ENCODE measurements at places on chromosomes 11 and 22. TPM values are rescaled to one million over a fixed set of nuclear protein-coding genes. Genes with fewer than 3 reads are reported as not detected.
A peak's percentile ranks its signal among the peaks of the same experiment; 100 is the strongest.

DNA sequence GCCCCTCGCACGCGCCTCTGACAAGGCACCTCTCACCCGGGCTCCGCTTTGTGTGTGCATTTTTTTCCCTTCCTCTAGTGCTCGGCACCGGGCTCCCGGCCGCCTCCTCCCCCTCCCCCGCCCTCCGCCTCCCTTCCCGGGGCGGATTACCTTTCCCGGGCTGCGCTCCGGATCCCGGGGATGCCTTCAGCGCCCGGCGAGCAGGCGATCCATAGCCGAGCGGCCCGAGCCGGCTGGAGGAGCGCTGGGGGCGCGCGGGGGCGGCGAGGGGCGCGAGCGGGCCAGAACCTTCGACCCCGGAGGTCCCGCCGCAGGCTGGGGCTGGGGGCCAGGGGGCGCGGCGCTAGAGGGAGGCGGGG lies 282 bp downstream of the MPPED2 start:
- DNase-seq, result no peak

GRCh38 chr11:16780146-16780545 lies 41.7 kb downstream of the C11orf58 start:
- peak; percentile 73 for DNase-seq

DNA sequence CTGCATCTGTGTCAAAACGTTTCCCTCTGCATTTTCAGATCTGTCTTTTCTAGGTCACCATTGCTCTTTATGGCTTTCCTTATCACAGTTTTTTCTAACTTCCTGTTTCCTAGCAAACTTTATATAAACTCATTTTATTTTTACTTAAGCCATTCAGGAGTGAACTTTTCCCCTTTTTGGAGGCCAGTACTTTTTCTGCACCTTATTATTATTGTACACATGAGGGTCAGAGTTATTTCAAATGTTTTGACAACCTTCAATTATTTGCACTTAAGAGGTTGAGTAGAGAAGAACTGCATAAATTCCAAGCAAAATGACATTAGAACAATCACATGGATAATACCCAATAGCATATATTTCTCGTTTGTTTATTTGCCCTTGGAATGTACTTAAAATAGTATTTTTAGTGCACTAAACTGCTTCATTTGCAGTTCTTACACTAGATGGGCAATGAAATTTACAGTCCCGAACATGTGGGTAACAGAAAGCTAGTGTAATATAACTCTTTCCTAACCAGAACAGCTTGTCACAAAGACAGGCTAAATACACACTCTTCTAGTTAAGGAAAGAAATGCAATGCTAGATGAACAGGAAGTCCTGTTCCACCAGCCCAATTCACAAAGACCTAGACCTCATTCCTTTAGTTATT lies 79.5 kb downstream of the UBASH3B start:
- DNase-seq, result no peak

- no peak for DNase-seq
Measured at GRCh38 chr11:64428693-64429092, 69.7 kb downstream of the RPS6KA4 start.

- DNase-seq, result no peak
Measured at GRCh38 chr22:28480000-28480715, 199.5 kb downstream of the TTC28 start.

- no peak for DNase-seq
Measured at GRCh38 chr11:1445741-1446445, 40.7 kb downstream of the MOB2 start.

- DNase-seq, result no peak
Measured at GRCh38 chr22:41092847-41093411, 537 bp downstream of the EP300 start.

- DNase-seq, result no peak
Measured at GRCh38 chr11:27201454-27202302, 161.1 kb downstream of the BBOX1 start.

DNA sequence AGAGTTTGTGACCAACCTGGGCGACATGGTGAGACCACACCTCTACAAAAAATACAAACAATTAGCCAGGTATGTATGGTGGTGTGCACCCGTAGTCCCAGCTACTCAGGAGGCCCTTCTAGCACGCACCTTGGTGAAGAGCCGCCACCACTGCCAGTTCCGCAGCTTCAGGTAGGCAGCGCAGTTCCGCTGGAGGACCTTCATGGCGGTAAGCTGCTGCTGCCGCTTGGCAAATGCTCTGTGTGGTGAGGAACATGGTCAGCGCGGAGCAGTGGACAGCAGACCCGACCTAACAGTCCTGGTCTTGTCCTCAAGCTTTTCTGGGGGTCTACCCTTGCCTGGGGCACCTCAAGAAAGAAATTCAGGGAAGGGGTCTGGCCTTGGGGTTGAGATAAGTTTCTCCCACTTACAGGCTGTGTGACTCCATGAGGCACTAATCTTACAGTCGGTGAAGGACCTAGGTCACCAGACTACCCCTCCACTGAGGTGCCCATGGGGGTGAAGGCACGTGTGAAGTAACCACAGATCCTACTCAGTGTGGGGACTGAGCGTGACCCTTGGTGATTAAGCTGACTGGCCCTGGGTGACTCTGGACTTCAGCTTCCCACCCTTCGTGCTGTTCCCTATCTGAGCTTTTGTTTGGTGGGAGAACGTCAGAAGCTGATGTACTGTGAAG lies 49.6 kb downstream of the APOL1 start:
- DNase-seq, result no peak

- DNase-seq, result no peak
Measured at GRCh38 chr11:27385245-27385644, 22.2 kb upstream of the CCDC34 start.

DNA sequence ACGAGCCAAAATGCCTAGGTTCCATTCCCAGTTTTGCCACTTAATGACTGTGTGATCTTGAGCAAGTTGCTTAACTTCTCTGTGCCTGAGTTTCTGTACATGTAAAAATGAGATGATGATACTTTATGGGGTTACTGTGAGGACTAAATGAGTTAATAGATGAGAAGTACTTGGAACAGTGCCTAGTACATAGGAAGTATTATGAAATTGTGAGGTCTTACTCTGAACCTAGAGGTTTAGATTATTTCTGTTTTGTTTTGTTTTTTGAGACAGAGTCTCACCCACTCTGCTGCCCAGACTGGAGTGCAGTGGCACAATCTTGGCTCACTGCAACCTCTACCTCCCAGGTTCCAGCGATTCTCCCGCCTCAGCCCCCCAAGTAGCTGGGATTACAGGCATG lies 227.0 kb upstream of the POU2AF2 start:
- no peak for DNase-seq

DNA sequence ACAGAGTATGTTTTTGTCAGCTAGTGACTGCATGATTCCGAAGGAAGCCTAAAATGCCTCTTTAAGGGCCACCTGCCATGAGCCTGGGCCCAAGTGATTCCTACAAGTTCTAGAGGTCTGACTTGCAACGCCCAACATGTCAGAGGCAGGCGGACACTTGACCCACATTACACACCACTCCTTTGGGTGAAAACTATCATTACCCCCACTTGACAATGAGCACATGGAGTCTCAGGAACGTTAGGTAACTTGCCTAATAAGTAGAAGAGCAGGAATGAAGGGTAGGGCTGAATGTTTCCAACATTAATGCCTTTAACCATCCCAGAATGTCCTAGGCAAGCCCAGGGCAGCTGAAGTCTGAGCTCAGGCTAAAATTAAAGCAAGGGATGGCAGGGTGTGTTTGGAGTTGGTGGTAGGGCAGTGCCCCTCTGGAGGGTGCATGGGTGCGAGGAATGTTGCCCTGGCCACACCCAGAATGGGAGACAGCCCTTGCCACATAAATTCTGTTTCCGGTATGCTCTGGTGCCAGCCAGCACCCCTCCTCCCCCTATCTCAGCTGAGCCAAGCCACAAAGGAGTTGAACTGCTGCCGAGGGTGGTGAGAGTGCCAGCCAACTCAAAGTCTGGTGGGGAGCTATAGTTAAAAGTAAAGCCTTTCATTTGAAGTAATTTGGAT lies 2.5 kb downstream of the PLAAT2 start:
- no peak for DNase-seq

DNA sequence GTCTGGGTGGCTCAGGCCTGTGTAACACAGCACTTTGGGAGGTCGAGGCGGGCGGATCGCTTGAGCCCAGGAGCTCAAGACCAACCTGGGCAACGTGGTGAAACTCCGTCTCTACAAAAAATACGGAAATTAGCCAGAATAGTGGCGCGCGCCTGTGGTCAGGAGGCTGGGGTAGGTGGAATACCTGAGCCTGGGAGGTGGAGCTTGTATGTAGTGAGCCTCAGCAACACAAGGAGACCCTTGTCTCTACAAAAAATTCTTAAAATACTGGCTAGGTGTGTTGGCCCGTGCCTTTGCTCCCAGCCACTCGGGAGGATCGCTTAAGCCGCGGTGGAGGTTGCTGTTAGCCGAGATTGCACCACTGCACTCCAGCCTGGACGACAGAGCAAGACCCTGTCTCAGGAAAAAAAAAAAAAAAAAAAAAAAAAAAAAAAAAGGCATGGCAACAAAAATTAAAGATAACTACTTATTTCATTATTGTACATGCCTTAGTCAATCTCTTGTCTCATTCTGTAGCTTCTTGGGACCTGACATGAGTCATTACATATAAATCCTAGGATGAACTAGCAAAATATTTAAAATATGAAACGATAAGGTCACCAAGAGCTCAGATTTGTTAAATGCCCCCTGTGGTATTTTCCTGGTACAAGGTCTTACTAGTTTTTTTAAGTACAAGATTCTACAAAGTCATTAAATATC lies 1.1 kb downstream of the TAF1D start:
- no peak for DNase-seq

DNA sequence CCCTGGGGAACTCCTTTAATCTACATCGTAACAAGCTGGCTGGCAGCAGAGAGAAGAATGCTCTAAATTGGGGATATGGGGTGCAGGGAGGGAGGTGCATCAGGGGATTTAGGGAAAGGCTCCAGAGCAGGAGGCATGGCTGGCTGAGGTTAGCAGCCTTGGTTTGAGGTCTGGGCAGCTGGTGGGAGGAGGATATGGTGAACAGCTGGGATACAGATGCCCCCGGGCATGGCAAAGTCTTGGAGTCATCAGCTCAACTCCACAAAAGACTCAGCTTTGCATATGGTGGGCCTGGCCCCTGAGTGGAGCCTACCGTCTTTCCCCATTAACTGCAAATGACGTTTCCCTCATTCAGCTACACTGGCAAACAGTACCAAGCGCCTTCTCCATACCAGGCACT lies 5.4 kb downstream of the FAM83F start:
- no peak for DNase-seq

DNA sequence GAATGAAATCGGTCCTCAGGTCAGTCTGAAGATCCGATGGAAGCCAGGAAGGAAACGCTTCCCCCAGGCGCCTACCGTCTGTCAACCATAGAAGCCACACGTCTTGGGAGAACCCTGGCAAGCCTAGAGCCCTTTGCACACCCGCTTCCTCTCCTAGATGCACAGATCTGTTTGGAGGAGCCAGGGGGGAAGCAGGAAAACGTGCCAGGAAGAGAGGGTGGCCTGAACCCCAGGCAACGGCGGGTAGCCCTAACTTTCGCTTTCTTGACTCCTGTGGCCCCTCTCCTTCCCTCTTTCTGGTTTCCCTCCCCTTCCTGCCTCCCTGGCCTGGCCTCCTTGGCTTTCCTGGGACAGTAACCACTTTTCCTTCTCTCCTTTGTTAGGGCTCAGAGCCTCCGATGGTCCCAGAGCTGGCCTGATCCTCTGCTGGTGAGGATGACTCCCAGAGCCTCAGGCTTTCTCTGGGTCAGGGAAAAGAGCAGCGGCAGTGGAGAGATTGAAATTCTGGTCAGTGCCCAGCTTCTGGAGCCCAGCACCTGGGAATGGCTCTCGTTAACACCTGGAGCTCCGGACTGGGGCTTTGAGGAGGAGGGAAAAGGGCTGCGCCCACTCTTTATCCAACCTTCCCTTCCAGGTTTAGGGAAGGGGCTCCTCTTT lies 2.1 kb downstream of the FXYD6 start:
- peak; percentile 86 for DNase-seq

GRCh38 chr11:102920118-102920684 lies 35.3 kb downstream of the MMP13 start:
- no peak for DNase-seq

DNA sequence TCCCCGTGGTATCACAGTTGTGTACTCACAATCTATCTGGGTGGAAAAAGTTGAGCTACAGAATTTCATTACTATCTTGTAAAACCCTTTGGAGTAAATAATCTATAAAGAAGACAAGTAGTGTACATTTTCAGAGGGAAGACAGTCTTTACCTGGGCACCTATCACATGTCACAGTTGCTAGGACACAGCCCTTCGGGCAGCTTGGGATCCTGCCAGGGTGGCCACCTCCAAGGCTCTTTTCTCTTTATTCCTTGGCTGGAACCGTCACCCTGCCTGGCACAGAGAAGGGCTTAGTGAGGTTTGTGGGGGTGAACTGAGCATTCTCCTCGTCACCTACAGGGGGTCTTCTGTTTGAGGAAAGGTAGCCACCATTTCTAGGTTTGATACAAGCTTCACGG lies 23.6 kb downstream of the LRRC74B start:
- no peak for DNase-seq

DNA sequence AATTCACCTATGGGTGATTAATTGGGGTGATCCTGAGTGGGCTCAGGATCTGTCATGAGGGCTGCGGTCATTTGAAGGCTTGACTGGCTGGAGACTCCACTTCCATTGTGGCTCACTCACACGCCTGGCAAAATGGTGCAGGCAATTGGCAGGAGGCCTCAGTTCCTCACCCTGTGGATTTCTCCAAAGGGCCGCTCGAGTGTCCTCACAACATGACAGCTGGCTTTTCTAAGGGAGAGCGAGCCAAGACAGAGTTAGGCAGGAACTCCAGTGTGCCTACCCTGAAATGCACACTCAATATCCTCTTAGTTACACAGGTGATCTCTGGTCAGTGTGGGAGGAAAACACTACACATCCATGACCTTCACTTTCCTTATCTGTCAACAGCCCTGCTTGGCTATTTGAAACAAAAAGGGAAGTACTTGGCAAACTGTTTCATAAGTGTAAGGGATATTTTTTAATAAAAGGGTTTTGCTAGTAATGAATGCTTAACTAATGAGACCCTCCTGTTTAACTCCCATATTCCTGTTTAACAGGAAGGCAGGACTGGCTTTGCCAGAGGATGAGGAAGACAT lies 25.7 kb downstream of the OSBP2 start:
- peak; percentile 24 for DNase-seq

DNA sequence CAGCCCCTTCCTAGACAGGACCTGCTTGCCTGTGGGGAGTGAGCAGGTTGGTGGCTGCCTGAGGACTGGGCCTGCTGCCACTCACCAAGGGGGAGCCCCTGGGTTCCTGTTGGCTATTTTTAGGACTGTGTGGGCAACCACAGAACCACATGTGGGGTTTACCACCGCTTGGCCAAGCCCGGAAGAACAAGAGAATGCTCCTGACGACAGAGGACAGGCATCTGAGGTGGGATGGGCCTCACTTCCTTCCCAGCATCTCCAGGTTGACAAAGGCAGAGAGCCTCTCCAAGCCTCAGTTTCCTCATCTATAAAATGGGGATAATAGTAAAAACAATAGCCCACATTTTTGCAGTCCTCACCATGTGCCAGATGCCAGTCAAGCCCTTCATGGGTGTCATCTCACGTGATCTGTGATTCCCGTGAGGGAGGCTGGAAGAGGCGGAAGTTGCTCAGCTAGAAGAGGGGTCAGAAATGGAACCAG lies 43.6 kb downstream of the LRRC32 start:
- DNase-seq, result peak; percentile 47

GRCh38 chr22:26549902-26550497 lies 37.7 kb upstream of the TFIP11 start:
- no peak for DNase-seq

OR10D3 gene
- total RNA-seq, result not detected

ZNF214 gene
- total RNA-seq, result 0.96 TPM

ANGPTL5 gene
- total RNA-seq, result 0.58 TPM

B4GALNT4 gene
- not detected for total RNA-seq

MRPL16 gene
- 39.5 TPM for total RNA-seq

C22orf42 gene
- total RNA-seq, result not detected

KBTBD3 gene
- 3.1 TPM for total RNA-seq

SHISA8 gene
- total RNA-seq, result not detected

DAGLA gene
- total RNA-seq, result 3.3 TPM

DMC1 gene
- 0.22 TPM for total RNA-seq
